ENCODE measurements at places on chromosomes 7 and 10.

DNA sequence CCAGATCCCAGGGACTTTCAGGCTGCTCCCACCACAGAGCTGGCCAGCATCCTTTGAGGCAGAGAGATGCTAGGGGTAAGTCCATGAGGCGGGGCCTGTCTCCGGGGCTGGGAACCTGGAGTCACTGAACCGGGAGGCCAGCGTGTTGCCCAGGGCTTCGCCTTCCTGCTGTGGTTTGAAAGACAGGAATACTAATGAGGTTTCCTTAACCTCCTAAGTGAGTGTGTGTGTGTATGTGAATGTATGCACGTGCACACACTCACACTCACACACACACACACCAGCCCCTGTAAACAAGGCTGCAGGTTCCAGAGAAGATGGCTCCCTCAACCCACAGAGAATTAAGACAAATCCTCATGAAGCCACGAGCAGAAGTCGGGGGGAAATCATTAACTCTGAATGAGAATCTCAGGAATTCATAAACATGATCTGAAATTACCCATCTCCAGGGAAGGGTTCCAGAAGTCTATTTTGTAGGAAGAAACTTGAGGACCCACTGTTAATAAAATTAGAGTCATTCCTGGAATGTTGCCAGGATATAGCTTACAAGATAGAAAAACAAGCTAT is 20.3 kb upstream of the PFKP start:
- no peak for DNase-seq

DNA sequence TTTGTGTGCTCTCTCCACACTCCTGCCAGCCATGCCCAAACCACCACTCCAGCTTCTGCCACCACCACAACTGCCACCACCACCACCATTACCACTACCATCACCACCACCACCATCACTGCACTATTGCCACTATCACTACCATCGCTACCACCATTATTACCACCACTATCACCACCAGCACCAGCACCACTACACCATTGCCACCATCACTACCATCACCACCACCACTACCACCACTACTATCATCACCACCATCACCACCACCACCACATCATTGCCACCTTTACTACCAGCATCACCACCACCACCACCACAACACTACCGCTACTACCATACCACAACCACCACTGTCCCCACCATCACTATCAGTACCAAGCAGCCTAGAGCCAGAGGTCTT is 26.0 kb upstream of the ZNF800 start:
- no peak for DNase-seq

- DNase-seq = no peak
These were observed 62.2 kb downstream of the GSAP start for GRCh38 chr7:77353911-77354310.

DNA sequence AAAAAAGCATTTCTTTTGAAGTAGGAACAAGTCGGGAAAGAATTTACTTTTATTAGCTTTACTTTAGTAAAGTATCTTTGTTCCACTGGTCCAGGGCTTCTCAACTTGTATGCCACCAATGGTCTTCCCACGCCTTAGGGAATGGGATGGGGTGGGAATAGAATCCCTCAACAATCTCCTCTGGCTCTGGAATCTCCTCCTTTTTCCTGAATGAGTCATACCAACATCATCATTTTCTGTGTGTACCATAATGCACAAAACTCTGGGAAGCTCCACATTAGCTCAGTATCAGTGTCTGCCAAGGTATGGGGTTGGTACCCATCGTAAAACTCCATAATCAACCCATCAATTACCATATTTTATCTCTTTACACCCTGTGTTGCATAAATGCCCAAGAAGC is 159.4 kb upstream of the BMPER start:
- no peak for DNase-seq

DNA sequence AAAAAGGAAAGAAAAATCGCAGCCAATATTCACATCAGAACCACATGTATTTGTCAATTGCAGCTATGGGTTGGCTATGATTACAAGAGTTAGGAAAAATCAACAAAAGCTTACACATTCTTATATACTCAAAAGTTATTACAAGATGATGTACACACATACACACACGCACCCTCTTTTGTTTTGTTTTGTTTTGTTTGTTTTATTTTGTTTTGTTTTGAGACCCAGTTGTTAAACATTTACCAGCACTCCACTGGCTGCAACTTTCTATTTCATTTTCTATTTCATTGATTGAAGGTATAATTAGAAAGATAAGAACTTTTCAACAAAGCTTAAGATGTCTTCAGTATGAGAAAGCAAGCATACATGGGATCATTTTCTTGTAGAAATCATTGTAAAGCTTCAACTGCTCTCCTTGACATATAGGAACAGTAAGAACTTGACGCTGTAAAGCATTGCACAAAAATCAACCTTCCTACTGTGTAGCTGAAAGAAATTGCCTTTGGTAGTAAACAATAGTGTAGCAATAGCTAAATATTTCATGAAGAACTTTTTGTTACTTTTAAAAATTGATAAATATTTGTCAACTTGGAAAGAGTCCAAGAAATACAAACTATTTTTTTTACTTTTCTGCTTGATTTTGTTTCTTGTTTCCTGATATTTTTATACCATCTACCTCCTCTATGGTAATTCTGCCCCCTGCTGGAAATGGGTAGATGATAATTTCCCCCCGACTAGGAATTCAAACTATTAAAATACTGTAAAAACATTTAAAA is 205.9 kb downstream of the MBL2 start:
- peak; percentile 54 for DNase-seq

DNA sequence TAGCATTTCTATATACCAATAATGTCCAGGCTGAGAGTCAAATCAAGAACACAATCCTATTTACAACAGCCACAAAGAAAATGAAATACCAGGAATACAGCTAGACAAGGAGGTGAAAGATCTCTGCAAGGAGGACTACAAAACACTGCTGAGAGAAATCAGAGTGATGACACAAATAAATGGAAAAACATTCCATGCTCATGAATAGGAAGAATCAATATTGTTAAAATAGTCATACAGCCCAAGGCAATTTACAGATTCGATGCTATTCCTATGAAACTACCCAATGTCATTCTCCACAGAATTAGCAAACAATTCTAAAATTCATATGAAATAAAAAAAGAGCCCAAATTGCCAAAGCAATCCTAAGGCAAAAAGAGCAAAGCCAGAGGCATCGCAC is 116.8 kb upstream of the ZNF32 start:
- no peak for DNase-seq

GRCh38 chr10:13317474-13317873 is 17.6 kb upstream of the PHYH start:
- no peak for DNase-seq

DNA sequence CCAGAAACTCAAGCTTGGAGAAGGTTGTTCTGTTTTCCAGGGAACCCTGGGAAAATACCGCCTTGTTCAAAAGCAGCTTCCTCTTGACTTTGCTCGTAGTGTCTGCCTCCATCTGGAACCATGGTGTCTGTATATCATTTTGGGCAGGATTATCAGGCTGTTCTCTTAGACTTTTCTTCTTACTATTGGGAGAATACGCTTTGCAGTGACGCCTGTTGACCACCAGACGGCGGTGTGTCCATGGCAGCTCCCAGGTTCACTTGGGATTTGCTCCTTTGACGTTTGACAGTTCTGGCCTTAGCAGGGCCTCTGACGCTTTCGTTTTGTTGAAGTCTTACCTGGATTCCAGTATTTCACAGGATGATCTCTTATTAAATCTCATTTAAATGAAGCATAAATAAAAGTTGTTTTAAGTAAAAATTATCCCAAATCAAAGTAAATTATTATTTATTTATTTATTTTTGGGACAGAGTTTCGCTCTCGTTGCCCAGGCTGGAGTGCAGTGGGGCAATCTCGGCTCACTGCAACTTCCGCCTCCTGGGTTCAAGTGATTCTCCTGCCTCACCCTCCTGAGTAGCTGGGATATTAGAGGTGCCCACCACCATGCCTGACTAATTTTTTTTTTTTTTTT is 41.8 kb upstream of the GJD4 start:
- peak; percentile 53 for DNase-seq

- no peak for DNase-seq
These were observed 137.3 kb downstream of the AGMO start for GRCh38 chr7:15424468-15424867.

- no peak for DNase-seq
These were observed 115.5 kb upstream of the DIP2C start for GRCh38 chr10:804787-805619.

DNA sequence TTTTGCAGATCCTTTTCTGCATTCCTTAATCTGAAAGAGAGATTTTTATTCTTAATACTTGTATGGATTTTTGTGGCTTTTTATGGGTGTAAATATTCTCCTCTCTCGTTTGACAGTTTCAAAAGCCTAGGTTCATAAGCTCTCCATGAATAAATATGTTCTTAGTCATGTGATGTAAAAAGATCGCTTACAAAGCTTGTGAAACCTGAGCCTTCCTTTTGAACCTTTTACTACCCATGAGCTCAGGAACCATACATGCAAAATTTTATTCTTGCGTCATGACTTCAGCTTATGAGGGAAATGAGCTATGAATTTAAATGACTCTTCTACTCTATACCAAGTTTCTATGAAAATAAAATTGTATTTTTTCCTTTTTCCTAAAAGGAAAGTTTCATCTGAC is 98.7 kb downstream of the POLL start:
- DNase-seq = peak; percentile 88

GRCh38 chr7:66088861-66089838 is 13.5 kb downstream of the ASL start:
- no peak for DNase-seq

GRCh38 chr7:157676456-157677255 is 339.9 kb downstream of the DNAJB6 start:
- DNase-seq = no peak

DNA sequence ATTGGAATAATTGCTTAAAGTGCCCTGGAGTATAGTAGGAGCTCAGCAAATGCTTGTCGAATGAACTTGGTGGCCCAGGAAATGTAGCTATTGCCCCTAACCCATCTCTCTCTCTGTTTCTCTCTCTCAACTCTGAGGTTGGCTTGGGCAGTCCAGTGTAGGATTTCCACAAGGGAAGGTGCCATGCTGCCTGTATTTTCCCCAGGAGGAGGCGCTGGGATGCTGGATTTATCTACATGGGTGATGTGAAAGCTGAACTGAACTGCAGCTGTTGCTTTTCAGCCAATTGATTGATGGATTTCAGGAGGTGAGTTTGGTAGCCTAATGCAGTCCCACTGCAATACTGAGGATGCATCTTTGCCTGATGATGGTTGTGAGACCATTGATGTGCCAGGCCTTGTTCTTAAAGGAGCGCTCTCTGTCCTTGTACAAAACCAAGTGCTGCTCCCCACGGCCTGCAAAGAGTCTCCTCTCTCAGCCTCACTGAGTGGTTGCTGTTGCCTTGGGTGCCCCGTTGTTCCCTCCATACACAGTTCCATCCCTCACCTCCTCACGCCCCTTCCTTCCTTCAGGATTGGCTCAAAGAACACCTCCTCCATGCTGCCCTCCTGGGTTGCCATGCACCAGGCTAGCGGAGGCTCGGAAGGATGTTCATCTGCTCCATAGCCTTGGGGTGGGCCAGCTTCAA is 200.6 kb downstream of the GLRX3 start:
- no peak for DNase-seq

GRCh38 chr10:6108631-6109443 is 20.0 kb downstream of the RBM17 start:
- peak; percentile 35 for DNase-seq

DNA sequence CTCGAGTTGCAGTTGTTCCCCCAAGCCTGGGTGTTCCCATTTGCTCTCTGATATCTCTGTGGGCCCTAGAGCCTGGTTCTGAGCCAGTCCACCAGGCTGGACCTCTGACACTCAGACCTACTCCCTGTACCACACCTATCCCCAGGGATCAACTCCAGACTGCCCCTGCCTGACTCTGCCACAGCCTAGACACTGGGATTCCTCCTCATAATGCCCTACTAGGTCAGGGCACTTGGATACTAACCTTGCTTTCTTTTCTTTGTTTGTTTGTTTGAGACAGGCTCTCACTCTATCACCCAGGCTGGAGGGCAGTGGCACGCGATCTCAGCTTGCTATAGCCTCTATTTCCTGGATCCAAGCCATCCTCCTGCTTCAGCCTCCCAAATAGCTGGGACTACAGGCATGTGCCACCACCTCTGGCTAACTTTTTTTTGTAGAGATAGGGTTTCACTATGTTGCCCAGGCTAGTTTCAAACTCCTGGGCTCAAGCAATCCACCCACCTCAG is 30.8 kb upstream of the PDCD4 start:
- DNase-seq = no peak

Measured in MM.1S (cell line).